ENCODE measurements at places on chromosomes 1 and 21.

- peak; percentile 16 for DNase-seq
Observed at GRCh38 chr1:83818916-83819315, 180.0 kb downstream of the TTLL7 start.

- peak; percentile 49 for DNase-seq
Observed at GRCh38 chr1:209674957-209675564, at the start of gene G0S2. Gene G0S2 (plus strand): TSS chr1:209675412. CDS start chr1:209675685, 273 bp downstream.

DNA sequence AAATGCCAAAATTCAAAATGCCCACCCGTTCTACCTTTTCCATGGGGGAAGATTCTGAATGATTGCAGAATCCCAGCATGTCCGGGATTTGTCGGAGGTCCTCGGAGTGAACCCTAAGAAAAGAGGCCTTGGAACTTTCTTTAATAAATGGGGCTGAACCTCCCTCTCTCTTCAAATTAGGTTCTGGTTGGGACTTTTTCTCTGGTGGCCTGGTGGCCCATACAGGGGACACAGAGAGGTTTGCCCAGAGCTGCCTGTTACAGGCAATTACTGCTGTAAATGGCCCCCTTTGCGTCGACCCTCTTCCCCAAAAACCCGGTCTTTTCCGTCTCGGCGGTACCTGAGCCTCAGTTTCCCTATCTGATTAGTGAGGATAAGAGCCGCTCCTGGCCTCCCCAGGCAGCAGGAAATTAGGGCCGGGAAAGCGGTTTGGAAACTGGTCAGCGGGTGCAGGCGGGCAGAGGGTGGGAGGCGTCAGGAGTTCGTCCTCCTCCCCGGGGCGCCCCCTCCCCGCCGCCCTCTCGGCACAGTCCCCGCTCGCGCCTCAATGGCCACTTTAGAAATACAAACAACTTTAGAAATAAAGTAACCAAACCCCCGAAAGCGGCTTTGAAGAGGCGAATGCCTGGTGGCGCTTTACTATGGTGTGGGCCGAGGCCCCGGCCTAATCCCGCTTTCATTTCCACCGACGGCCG lies 15.6 kb downstream of the PAX7 start:
- DNase-seq, result no peak

DNA sequence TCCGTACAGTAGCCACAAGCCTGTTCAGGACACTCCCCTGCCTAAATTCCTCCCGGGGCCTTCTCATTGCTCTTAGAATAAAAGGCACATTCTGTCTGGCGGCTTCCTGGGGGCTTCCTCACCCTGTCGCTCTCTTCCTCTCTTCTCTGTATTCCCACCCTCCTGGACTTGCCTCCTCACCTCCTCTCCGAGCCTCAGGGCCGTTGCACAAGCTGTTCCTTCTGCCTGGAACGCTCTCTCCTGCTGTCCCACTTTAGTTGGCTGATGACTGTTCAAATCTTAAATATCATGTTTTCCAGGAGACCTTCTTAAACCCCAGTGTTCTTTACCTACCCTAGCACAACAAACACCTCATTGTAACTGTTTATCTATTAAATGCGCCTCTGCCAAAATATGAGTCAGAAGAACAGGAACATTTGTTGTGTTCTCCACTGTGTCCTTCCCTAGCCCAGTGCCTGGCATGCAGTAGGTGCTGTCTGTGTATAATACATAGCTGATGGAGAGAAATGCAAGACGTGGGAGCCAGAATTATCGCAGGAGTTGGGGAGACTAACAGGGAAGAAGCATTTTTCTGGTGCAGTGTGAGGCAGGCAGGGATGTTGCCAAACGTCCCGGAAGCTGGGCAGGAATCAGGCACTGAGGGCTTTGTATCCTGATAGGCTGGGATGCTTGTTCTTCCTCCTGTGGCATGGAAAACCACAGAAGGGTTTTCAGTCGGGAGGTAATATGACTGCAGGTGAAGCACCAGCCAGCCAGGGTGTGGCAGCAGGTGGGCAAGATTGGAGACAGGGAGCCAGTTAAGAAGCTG lies 24.1 kb upstream of the THRAP3 start:
- DNase-seq, result no peak

DNA sequence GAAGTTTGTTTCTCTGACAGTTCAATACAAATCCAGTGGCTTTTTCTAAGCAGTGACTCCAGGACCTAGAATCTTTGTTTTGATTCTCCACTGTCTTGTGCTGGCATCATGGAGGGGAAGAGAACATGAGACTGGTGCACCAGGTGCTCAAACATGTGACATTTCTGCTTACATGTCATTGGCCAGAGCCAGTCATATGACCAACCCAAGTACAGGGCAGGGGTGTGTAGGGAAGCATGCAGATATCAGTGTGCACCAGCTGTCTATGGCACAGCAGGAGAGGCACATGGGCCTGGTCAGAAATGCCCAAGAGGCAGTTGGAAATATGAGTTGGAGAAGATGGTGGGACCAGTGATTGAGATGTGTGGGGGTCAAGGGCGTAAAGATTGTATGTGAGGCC lies 297.0 kb downstream of the HHAT start:
- no peak for DNase-seq

- no peak for DNase-seq
Observed at GRCh38 chr1:64942675-64943074, 23.7 kb downstream of the JAK1 start.

- DNase-seq, result peak; percentile 97
Observed at GRCh38 chr1:23959461-23960290, at the start of gene PNRC2. Gene PNRC2 (plus strand): TSS chr1:23959828. CDS start chr1:23961458, 1,630 bp downstream.

GRCh38 chr1:57826535-57826934 lies 402.7 kb upstream of the DAB1 start:
- no peak for DNase-seq

- DNase-seq, result no peak
Observed at GRCh38 chr1:117820096-117820495, 109.3 kb downstream of the GDAP2 start.

DNA sequence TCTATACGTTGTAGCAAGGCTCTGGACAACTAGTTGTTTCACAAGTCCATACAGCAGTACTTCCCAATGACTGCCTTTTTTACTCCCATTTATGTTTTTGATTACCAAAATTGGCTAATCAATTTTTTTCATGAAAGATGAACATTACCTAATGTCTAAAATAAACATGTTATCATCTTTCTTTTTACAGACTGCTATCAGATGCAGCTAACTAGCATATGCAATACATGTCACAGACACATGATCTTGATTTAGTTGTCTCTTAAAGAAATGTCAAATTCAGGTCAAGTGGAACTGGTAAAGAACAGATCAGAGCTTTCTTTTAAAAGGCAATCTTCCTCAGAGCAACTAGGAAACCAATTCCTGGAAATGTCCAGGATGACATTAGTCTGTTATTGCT lies 630 bp upstream of the DBT start:
- peak; percentile 16 for DNase-seq
